CD4-positive, alpha-beta memory T cell (primary cell): ENCODE measurements at places on chromosomes 6 and 20. TPM values are rescaled to one million over a fixed set of nuclear protein-coding genes. Genes with fewer than 3 reads are reported as not detected.

Gene SUPT3H
- 12.6 TPM for total RNA-seq

Gene TGM3
- not detected for total RNA-seq

DNA sequence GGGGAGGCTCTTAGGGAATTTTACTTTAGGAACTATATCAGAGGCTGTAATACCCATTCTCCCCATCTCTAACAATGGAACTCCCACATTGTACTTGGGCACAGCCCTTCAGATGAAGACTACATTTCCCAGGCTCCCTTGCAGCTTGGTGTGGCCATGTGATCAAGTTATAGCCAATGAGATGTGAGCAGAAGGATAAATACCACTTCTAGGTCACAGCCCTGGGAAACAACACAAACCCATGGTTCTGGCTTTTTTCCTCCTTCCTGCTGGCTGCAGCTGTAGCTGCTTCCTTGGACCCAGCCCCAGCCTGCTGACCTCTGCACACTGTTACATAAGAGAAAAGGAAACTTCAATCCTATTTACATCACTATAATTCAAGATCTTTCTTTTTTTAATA, 445.9 kb upstream of the JARID2 start:
- peak; percentile 21 for DNase-seq

DNA sequence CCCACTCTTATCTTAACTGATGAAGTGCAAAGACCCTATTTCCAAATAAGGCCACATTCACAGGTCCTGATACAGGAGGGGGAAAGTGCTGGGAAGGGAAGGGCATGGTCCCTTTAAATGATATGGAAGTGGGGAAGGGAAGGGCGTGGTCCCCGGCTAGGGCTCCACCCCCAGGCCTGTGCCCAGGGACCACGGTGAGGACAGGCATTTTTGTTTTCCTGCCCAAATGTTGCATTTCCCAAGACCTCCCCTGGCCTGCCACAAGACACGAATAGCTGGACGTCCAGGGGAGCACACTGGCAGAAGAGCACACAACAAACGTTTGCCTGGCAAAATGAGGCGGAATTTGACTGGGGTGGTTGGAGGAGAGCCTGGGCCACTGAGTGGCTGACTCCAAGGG, 16.1 kb upstream of the HFE start:
- DNase-seq, result no peak

Gene FHL5
- not detected for total RNA-seq

DNA sequence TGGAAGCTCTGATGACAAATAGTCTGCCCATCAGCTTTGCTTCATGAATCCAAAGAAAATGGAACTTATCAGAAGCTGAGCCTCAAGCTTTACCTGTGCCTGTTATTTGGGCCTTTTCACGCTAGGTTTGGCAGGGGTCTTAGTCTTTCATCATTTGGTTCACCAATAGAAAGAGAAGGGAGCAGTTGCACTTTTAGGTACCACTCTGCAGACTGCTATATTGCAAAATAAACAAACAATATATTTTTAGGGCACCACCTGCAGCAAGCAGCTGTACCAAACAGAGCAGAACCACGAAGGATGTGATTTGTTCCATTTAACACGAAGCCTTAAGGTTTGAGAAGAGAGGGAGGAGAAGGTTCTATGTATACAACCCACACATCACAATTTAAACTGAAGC, 291.4 kb upstream of the RNF217 start:
- no peak for DNase-seq

Gene CALHM5
- not detected for total RNA-seq

- DNase-seq, result no peak
Observed at GRCh38 chr6:69366831-69367230, 430.0 kb downstream of the LMBRD1 start.

Gene OR2J1
- not detected for total RNA-seq

DNA sequence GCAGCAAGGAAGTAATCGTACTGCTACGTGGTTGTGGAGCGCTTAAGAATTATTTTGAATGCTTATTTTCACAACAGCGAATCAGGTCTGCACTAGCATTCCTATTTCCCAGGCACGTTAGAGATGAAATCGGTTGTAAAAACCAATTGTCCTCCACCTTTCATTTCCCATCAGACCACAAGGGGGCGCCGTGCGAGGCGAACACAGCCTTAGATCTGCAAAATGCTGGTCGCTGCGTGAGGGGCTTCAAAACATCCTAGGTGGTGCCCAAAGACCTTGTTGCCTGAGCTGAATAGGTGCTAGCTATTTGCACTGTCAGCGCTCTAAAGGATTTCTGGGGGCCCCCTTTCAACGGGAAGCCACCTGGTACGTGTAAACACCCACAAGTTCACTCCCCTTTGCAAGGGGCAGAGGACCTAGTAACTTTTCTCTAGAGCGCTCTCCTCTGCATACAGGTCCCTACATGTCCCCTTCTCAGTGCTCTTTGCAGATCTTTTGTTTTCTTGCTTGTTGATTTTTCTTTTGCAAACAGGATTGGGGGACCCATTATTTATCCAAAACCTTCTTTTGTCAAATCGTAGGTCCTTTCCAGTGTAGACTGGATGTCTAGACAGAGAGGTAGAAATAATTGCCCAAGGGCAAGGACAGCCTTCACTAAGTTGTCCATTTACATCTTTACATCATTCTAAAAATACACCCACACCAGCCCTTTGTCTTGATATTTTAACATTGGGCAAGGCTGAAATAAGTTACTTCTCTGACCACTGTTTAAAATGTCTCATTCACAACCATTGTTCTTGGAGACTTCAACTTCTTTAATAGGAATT, 59.8 kb downstream of the NEDD9 start:
- DNase-seq, result peak; percentile 59

Gene SEL1L2
- total RNA-seq, result not detected

- no peak for DNase-seq
Observed at GRCh38 chr6:56699066-56699654, 56.5 kb upstream of the DST start.

- no peak for DNase-seq
Observed at GRCh38 chr20:48983423-48984400, 62.2 kb downstream of the ARFGEF2 start.

- no peak for DNase-seq
Observed at GRCh38 chr6:167452338-167453081, 127.6 kb downstream of the TTLL2 start.

Gene PMEPA1
- total RNA-seq, result 8.1 TPM
